Activated T-helper 1 cell treated with anti-CD3 and anti-CD28 coated beads, Interleukin-12 subunit alpha, Interleukin-12 subunit beta, Interleukin-2, Interleukin-4 antibody, amounts not matched to agents 30 ng/mL and 10 ng/mL and 1 ng/mL, durations not matched to agents 14 hours and 24 hours and 36 hours (primary cell): ENCODE measurements at places on chromosomes 1 and 21.

DNA sequence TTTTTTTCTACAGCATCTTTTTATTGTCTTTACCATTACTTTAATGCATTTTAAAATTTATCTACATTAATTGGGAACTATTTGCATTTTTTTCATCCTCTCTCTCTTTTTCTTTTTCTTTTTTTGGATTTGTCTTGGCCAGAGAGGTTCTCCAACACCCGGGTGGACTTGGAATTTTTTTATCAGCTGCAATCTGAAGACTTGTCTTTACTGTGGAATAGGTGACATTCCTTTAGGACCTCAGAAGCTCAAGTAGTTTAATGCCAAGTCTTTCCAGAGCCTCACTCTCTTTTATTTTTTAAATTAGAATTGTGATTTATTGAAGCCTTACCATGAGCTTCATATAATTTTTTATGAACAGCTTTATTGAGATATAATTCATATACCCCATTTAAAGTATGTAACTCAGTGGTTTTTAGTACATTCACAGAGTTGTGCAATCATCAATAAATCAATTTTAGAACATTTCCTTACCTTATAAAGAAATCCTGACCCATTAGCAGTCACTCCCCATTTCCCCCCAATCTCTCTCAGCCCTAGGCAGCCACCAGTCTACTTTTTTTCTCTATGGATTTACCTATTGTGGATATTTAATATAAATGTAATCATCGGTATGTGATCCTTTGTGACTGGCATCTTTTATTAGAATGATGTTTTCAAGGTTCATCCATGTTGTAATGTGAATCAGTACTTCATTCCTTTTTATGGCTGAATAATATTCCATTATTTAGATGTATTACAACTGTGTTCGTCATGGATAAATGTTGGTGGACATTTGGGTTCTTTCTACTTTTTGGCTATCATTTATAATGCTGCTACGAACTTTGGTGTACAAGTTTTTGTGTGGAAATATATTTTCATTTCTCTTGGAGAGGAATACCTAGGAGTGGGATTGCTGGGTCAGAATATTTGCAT lies 6.2 kb downstream of the TUFT1 start:
- H3K27me3 ChIP-seq, result peaks cover 6% of the 10 kb centered on the region
- H3K4me3 ChIP-seq, result no peak overlapping the region
- DNase-seq, result no peak

DNA sequence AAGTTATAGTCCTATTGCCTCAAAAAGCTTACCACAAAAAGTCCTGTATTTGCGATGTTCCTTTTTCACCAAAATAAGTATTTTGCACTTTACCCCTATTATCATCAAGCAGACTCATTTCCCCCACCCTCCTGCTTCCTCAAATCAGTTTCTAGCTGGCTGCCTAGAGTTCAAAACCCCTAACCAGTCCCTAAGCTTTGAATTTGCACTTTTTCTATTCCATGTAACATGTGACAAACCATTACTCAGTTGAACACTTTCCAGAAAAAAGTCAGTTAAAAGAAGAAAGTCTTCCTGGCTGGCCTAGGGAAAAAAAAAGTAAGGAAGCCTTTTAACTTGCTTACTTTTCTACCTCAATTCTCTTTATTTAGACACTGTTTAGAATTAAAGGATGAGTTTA lies 8.2 kb downstream of the CEP170 start:
- H3K27ac ChIP-seq, result no peak overlapping the region
- peaks cover 25% of the 10 kb centered on the region for H3K4me1 ChIP-seq
- peaks cover 10% of the 10 kb centered on the region for H3K36me3 ChIP-seq
- no peaks in the 10 kb centered on the region for H3K27me3 ChIP-seq
- no peak overlapping the region for H3K4me3 ChIP-seq

- H3K4me1 ChIP-seq, result no peaks in the 10 kb centered on the region
- no peak for DNase-seq
- H3K4me3 ChIP-seq, result no peak overlapping the region
- peaks cover 6% of the 10 kb centered on the region for H3K27me3 ChIP-seq
Observed at GRCh38 chr1:159882527-159882862, 17.5 kb downstream of the CFAP45 start.

GRCh38 chr1:202807926-202808757 lies at the start of gene KDM5B:
Gene KDM5B (minus strand): TSS chr1:202808421. CDS start chr1:202808305, 116 bp downstream.
- peaks cover 75% of the 10 kb centered on the region for H3K4me1 ChIP-seq
- H3K4me3 ChIP-seq, result peak within 1 kb of the TSS; percentile 93
- peak within 1 kb of the TSS; percentile 77 for H3K27ac ChIP-seq
- peak; percentile 54 for DNase-seq
- peaks cover 2% of the 10 kb centered on the region for H3K27me3 ChIP-seq
- H3K36me3 ChIP-seq, result peaks cover 7% of the 10 kb centered on the region

DNA sequence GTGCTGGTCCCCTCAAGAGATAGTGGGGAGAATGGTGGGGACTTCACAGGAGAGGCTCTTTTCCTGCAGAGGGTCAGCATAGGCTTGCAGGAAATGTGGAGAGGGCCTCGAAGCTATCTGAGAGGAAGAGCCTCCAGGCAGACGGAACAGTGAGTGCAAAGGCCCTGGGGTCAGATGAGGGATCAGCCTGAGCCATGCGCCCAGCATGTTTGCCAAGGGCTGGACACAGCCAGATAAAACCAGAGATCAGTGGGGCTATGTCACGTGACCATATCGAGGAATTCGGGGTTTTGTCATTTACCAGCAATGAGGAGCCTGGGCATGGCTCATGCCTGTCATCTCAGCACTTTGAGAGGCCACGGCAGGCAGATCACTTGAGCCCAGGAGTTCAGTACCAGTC lies 6.5 kb upstream of the UTS2 start:
- H3K36me3 ChIP-seq, result no peaks in the 10 kb centered on the region
- no peak overlapping the region for H3K4me3 ChIP-seq
- H3K27me3 ChIP-seq, result peaks cover 2% of the 10 kb centered on the region
- no peak overlapping the region for H3K27ac ChIP-seq
- DNase-seq, result no peak
- no peaks in the 10 kb centered on the region for H3K4me1 ChIP-seq

DNA sequence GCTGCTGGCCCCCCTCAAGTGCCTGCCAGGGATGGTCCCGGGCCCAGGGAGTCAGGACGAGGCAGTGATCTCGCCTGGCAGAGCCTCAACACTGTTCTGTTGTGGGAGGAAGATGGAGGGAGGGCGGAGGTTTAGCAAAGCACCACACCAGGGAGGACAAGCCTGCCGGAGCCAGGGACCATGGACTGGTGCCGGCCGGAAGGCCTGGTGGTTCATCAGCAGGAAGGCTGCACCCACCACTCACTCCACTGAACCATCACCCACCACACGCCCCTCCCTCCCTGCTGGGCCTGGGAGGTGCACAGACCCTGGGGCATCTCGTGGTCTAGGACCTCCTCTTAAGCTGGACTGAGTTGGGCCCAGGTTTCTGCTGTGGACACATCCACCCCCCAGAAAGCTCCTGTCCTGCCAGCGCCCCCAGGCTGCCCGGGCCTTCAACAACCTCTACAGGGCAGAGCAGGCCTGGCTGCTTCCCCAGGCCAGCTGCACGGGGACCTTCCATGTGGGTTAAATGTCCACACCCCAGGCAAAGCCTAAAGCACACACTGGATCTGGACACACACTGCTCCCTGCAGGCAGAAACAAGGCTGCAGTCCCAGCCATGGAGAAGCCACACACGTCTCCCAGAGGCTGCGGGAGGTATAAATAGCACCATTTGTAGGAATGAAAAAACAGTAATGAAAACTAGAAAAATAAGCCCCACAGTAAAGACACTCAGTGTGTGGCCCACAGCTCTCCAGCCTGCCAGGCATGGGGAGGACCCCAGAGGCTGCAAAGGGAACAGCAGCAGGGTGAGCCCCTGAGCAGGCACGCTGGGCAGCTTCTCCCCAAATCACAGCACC lies 10.4 kb upstream of the TMEM240 start:
- H3K4me1 ChIP-seq, result no peaks in the 10 kb centered on the region
- no peak overlapping the region for H3K4me3 ChIP-seq
- DNase-seq, result no peak
- H3K36me3 ChIP-seq, result no peaks in the 10 kb centered on the region
- no peaks in the 10 kb centered on the region for H3K27me3 ChIP-seq
- H3K27ac ChIP-seq, result no peak overlapping the region

DNA sequence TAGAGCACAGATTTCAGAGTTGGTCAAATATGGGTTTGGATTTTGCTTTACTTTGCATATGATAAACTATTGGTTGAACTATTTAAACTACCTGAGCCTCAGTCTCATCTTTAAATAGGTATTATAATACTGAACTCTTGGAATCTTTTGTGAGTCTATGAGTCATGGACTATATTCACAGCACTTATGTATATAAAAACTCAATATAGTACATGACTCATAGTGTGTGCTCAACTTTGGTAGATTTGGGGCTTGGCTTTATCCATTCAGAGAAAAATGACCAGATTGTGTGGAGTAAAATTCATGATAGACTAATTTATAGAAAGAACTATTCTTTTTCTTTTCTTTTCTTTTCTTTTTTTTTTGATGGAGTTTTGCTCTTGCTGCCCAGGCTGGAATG lies 28.7 kb downstream of the FCRL3 start:
- no peaks in the 10 kb centered on the region for H3K27me3 ChIP-seq
- H3K27ac ChIP-seq, result no peak overlapping the region
- no peak overlapping the region for H3K4me3 ChIP-seq
- no peaks in the 10 kb centered on the region for H3K4me1 ChIP-seq
- DNase-seq, result no peak

DNA sequence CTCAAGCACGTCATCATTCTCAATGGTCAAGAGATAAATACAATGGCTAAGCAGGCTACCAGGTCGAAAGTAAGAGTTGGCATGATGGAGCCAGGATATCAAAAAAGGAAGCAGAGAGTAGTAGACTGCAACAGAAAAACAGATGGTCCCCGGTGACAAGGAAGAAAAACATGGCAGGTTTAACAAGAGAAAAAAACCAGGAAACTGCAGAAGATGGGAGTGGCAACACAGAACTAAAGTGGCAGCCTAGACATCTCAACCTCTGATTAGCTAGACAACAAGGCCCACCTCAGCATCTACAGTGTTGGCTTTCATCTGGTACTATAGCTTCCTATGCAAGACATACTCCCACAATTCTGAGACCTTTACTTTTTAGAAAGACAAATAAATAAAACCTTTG lies 3.1 kb downstream of the UBR4 start:
- no peaks in the 10 kb centered on the region for H3K27me3 ChIP-seq
- H3K4me3 ChIP-seq, result no peak overlapping the region
- no peak overlapping the region for H3K27ac ChIP-seq
- peaks cover 58% of the 10 kb centered on the region for H3K4me1 ChIP-seq
- H3K36me3 ChIP-seq, result peaks cover 20% of the 10 kb centered on the region
- no peak for DNase-seq

GRCh38 chr21:17709266-17709611 lies 96.5 kb upstream of the BTG3 start:
- H3K4me3 ChIP-seq, result no peak overlapping the region
- peaks cover 11% of the 10 kb centered on the region for H3K27me3 ChIP-seq
- H3K4me1 ChIP-seq, result peaks cover 31% of the 10 kb centered on the region
- peaks cover 12% of the 10 kb centered on the region for H3K36me3 ChIP-seq

DNA sequence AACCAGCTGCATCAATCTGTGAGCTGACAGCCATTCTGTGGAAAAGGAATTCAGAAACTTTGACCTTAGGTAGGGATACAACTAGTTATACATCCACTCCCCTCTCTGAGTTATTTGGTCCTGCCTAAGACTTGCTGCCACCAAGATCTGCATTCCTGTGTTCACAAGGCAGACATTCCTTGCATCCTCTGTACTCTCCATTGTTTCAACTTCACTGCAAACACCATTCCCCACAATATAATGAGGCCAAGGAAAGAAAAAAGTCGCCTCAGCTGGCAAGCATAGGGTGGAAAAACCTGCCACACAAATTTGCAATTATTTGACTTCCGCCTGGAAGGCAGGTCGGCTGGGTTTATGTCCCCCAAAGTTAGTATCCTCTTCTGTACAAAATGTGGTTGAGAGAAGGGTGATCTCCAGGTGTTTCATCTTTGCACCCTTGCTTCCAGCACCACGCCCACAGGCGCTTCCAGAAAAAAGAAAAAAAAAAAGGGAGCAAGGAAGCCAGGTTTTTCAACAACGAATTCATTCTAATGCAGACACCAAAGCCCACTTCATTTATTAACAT lies 676 bp upstream of the CTTNBP2NL start:
- H3K27me3 ChIP-seq, result peaks cover 7% of the 10 kb centered on the region
- no peak overlapping the region for H3K27ac ChIP-seq
- peak overlapping the region; percentile 99 for H3K4me3 ChIP-seq
- peaks cover 55% of the 10 kb centered on the region for H3K4me1 ChIP-seq
- no peak for DNase-seq
- no peaks in the 10 kb centered on the region for H3K36me3 ChIP-seq

DNA sequence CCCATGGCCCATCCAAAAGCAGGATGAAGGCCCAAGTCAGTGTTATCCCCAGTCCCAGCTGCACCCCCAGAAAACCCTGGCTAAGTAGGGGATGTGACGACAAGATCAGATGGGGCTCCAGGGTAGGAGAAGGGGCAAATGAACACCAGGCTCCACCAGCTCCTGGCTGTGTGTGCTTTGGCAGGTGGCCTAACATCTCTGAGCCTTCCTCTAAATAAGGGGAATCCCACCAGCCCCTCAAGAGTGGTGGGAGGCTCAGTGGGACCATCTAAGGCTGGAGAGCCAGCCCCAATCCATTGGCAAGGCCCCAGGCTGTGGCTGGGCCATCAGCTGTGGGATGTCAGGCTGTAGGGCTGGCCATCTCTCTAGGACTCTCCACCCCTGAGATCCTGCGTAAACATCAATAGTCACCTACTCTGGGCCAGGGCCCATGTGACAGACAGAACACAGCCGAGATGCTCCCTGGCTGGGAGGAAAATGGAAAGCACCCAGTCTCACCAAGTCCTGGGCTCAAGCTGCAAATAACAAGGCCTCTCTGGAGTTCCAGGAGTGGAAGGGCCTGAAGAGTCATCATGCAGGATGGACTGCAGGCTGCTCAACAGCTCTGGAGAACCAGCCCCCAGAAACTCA lies 7.5 kb downstream of the SDC3 start:
- H3K27me3 ChIP-seq, result peaks cover 25% of the 10 kb centered on the region
- H3K4me1 ChIP-seq, result no peaks in the 10 kb centered on the region
- no peak overlapping the region for H3K4me3 ChIP-seq
- DNase-seq, result no peak
- H3K36me3 ChIP-seq, result no peaks in the 10 kb centered on the region

- no peak overlapping the region for H3K4me3 ChIP-seq
- peaks cover 4% of the 10 kb centered on the region for H3K27me3 ChIP-seq
- H3K36me3 ChIP-seq, result peaks cover 4% of the 10 kb centered on the region
- H3K4me1 ChIP-seq, result no peaks in the 10 kb centered on the region
Observed at GRCh38 chr21:45590726-45591618, 48.7 kb upstream of the SLC19A1 start.

GRCh38 chr21:34279883-34280282 lies 83.9 kb upstream of the KCNE2 start:
- H3K27me3 ChIP-seq, result peaks cover 7% of the 10 kb centered on the region
- H3K36me3 ChIP-seq, result peaks cover 4% of the 10 kb centered on the region
- DNase-seq, result no peak
- peaks cover 8% of the 10 kb centered on the region for H3K4me1 ChIP-seq
- no peak overlapping the region for H3K4me3 ChIP-seq
